ENCODE measurements at places on chromosomes 3 and 15.

DNA sequence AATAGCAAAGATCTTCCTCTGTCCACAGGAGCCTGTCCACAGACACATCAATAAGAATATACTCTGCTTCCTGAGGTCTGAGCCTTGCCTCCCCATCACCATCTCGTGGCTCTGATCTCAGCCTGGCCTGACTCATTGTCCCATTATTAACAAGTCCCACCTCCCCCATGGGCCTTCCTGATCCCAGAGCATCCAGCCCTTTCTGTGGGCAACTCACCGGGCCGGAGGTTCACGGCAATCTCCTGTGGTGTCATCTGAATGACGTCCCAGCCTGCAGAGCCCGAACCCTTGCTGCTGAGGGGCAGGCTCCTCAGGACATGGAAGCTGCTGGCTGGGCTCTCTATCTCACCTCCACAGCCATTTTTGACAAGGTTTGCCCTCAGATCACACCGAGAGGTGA is 28.1 kb downstream of the ITGB5 start:
- DNase-seq = no peak

- no peak for DNase-seq
These were observed 38.6 kb upstream of the PLXNA1 start for GRCh38 chr3:126944089-126944965.

- DNase-seq = no peak
These were observed 13.0 kb downstream of the ANPEP start for GRCh38 chr15:89801471-89802195.

- DNase-seq = peak; percentile 85
These were observed 17.6 kb upstream of the EPHB3 start for GRCh38 chr3:184543843-184544512.

- no peak for DNase-seq
These were observed 106.3 kb upstream of the ZBED2 start for GRCh38 chr3:111701292-111701906.

- DNase-seq = peak; percentile 77
These were observed 228.0 kb downstream of the UACA start for GRCh38 chr15:70535071-70535954.

DNA sequence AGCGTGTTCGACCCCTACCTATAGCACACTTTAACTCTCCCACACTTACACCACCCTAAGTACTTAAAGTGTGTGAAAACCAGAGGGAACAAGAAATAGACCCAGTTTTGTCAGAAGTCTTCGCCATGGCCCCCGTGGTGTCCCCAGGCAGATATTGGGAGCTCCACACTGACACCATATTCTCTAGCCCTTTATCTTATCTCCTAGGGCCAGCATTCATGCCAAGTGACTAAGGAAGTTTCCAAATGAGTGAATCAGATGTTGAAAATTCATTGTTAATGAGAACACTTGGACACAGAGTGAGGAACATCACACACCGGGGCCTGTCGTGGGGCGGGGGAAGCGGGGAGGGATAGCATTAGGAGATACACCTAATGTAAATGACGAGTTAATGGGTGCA is 31.8 kb downstream of the P3H2 start:
- DNase-seq = no peak

- no peak for DNase-seq
These were observed 18.5 kb downstream of the SNUPN start for GRCh38 chr15:75606711-75607699.

Data from activated effector memory CD4-positive, alpha-beta T cell treated with anti-CD3 and anti-CD28 coated beads, Interleukin-2, amount 50 U/mL, for 16 hours (primary cell).